ENCODE measurements at places on chromosomes 3 and 15.

DNA sequence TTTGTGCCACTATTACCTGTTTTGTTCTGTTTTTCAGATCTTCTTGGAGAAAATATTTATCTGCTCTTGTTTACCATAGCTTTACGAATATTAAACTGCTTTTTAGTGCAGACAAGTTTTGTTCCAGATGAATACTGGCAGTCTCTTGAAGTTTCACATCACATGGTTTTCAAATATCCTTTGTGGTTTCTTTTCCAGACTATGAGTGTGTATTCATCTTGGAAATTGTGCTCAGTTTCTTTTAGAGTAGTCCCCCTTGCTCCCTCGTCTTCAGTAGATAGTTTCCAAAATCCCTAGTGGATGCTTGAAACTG, 1.2 kb downstream of the PIGB start:
- DNase-seq: no peak

DNA sequence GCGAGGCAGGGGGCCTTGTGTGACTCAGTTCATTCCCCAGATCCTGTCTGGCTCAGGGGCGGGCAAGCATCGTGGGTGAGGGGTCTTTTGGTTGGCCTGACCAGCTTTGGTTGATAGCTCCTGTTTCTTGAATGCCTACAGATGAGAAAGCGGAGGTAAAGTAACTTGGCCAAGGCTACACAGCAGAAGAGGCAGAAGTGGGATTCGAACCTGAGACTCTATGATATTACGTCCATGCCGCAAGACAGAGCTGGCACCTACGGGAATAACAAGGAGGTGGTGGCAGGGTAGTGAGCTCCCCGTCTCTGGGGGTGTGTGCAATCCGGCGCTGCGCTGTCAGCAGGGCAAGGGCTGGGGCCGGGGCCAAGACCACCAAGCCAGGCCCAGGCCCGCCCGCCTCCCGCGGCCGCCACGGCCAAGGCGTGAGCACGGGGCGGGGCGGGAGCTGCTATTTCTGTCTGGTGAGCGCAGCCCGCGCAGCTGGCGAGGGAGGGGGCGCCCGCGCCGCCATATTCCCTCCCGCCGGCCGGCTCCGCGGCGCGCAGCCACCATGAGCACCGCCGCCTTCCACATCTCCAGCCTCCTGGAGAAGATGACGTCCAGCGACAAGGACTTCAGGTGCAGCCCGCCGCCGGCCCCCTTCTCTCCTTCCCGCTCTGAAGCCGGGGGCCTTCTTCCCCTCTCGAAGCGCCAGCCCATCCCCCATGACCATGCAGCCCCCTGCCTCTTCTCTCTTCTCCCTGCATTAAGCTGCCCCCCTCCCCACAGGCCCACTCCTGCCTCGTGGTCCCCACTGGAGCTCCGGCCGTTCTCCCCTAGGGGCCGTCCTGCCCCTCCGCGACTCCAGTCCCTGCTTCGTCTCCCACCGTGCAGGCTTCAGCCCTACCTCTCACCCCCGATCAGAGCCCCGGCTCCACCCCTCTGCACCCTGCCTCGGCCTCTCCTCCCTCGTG, at the start of gene CAND2:
Gene CAND2 (plus strand): TSS at position 510 of the 953 bp plus-strand sequence. CDS start 41 bp downstream, at position 551.
- peak; percentile 40 for DNase-seq

GRCh38 chr3:140023616-140024530, 88.9 kb downstream of the CLSTN2 start:
- DNase-seq: no peak

DNA sequence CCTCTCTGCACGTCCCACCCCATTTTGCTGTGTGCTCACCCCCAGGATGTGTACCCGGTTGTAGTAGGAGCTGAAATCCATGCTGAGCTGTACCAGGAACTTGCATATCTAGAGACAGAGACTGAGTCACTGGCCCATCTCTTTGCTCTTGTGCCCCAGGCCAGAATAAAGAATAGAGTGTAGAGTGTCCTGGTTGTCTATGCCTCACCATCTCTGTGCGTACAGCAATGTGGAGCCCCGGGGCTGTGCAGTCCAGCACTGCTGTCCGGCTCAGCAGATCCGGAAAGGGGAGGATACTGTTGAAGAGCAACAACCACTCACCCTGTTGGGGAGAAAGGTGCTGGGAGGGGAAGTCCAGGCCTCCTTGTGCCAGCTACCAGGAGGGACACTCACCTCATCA, 2.6 kb downstream of the DALRD3 start:
- no peak for DNase-seq

- DNase-seq: peak; percentile 36
Observed at GRCh38 chr15:67501177-67501835, 19.6 kb upstream of the C15orf61 start.

GRCh38 chr3:133413161-133414020, 13.5 kb downstream of the BFSP2 start:
- DNase-seq: peak; percentile 27

DNA sequence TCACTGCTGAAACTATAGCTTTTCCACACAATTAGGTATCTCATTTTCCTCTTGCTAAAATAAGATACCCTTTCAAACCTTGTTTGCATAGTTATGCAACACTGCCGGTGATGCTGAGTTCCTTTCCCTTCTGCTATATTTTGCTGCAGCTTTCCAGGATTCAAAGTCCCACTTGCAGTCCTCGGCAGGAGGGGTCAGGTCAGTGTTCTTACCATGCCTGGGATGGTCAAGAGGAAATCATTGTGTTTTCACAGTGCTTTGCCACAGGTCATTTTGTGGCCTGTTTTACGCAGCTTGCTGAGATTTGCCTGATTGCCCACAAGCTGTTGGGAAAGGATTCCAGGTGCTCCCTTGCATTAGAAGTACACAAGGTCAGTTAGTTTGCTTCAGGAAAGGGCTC, 156.9 kb downstream of the B3GALNT1 start:
- DNase-seq: no peak

GRCh38 chr3:143288944-143289343, 169.4 kb downstream of the CHST2 start:
- no peak for DNase-seq

DNA sequence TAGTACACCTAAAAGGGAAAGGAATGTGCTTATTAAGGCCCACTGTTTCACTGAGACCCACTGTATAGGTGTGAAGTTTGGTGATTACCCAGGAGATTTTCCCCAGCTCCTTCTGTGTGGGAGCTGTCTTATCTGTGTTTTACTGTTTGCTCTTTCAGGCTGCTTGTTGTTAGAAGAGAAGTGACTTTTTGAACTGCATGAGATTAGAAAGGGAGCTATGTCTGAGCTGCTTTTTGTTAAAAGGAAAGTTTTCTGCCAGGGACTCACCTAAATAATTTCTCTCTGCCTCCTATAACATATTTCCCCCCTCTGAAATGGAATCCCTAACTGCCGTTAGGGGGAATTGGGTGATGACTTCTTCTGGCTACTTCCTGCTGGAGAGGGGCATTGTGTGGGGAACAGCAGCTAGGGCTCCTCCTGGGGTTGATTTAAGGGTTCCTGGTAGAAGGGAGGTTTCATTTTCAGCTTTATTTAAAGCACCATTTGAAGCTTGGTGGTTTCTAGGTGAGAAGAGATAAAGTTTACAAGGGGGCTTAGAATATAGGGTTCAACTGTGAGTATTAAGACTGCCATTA, 77.1 kb upstream of the ATP11B start:
- DNase-seq: peak; percentile 19

DNA sequence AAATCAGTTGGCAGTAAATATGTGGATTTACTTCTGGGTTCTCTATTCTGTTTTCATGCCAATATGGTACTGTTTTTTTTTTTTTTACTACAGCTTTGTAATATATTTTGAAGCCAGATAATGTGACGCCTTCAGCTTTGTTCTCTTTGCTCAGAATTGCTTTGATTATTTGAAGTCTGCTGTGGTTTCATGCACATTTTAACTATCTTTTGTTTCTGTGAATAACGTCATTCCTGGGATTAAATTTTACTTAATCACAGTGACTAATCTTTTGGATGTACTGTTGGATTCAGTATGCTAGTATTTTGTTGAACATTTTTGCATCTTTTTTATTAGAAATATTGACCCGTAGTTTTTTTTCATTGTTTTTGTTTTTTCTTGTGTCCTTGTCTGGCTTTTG, 576.5 kb downstream of the ZNF385D start:
- no peak for DNase-seq

DNA sequence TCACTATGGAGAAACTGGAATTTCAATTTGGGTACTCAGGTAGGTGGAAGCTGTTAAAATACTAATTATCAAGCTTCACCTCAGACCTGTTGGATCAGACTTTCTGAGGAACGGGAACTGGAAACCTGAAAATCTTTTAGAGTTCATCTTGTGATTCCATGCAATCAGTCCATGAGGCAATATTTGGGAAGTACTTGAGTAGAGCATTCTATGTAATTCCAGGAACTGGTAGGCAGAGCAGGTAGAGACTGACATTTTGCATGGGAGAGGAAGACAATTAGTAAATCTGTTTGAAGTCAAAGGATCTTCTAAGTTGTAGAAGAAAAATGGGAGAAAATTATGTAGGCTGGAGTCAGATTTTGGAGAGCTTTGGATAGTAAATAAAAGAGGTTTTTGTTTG, 43.1 kb downstream of the FGF7 start:
- no peak for DNase-seq

GRCh38 chr15:64029110-64029509, 17.2 kb downstream of the DAPK2 start:
- DNase-seq: no peak

DNA sequence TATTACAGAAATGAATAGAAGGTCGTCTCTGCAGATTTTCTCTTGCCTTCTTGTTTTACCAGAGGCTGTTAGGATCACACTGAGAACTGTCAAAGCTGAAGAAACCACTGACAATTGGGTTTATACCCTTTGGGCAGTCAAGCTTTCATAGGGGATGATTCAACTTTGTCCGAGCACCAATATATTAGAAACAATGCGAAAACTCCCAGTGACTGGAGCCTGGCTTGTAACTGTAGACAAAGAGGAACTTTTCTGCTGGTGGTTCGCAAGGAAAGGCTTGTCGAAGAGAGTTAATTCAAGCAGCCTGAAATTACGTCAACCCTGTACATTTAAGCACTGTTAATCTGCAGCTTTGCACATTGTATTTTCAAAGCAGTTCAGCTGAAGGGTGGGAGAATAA, 193.2 kb upstream of the ZNF385D start:
- DNase-seq: no peak

- no peak for DNase-seq
Observed at GRCh38 chr3:38623539-38623938, 25.9 kb downstream of the SCN5A start.

- DNase-seq: no peak
Observed at GRCh38 chr3:34312684-34313083, 514.3 kb downstream of the PDCD6IP start.

DNA sequence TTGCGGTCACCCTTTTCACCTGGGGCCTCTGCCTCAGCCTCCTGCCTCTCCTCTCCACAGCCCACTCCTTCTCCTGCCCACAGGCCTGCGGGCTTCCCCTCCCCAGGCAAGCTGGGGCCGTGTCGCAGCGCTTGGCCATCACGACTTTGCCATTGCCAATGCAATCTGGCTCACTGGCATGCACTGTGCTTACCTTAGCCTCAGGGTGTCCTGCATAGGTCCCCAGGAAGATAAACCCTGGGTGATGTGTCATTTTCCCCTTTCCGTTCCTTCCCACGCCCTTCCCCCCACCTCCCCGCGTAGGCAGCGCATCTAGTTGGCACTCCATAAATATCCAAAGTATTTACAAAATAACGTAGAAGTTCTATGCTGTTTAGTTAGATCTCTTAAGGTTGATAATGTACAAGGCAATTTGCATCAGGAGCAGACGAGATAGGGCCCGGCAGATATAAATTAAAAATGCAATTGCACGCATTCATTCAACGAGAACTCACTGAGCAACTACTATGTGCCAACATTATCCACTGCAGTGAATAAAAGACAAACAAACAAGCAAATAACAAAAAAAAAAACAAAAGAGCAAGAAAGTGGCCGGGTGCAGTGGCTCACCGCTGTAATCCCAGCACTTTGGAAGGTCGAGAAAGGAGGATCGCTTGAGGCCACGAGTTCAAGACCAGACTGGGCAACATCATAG, 973 bp upstream of the COPG1 start:
- DNase-seq: no peak

- DNase-seq: no peak
Observed at GRCh38 chr3:61657689-61658088, 96.3 kb downstream of the PTPRG start.

DNA sequence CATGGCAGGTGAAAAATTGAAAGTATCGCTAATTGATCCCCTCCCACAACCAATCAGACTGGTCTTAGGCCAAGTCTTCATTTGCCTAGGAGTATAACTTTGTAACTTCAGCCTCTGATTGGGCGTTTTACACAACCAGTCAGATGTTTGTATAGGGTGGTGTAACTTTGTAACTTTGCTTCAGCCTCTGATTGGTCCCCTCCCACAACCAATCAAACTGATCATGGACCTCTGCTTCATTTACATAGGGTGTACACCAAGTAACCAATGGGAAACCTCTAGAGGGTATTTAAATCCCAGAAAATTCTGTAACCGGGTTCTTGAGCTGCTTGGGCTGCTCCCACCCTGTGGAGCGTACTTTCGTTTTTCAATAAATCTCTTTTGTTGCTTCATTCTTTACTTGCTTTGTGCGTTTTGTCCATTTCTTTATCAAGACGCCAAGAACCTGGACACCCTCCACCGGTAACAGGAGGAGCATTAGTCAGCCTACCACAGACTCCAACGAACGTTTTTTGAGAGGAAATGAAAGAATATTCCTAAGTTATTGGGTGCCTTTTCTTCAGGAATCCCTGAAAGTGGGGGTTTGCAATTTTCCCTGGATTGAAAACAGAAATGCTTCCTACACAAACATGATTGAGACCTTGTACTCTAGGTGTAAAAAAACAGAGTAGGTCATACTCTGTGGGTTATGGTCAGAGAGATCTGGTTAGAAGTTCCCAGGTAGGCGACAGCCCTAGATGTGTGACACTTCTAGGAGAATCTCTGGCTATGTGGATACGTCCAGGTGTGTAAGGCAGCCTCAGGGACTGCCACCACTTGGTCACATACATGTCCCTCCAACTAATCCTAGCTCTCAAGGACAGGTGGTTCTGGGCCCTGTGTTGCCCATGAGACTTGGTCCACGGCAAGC, 5.5 kb upstream of the SACM1L start:
- no peak for DNase-seq

GRCh38 chr3:4208556-4208955, 94.6 kb upstream of the SETMAR start:
- no peak for DNase-seq

GRCh38 chr3:74390121-74390877, 224.2 kb downstream of the CNTN3 start:
- DNase-seq: no peak

DNA sequence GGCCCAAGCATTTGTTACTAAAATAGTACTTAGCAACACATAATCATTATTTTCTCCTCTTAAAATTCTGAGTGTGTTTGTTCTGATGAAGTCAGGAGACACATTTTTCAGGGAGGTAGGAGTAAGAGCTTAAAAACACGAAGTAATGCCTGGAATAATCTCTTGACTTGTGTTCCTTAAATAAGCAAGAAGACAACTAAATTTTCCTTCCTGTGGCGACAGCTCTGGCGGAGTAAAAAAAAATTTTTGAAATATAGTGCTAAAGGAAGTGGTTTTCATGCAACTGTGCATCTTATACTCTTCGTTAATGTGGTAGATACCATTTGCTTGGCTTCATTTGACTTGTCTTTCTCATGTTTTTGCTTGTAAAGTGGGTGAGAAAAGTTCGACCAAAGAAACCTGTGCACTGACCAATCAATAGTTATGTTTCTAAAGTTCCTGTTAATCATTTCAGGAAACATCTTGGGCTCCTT, 11.1 kb upstream of the MBNL1 start:
- DNase-seq: peak; percentile 72
